Mesothelial cell of epicardium (in vitro differentiated cells): ENCODE measurements at places on chromosomes 6 and 20.

DNA sequence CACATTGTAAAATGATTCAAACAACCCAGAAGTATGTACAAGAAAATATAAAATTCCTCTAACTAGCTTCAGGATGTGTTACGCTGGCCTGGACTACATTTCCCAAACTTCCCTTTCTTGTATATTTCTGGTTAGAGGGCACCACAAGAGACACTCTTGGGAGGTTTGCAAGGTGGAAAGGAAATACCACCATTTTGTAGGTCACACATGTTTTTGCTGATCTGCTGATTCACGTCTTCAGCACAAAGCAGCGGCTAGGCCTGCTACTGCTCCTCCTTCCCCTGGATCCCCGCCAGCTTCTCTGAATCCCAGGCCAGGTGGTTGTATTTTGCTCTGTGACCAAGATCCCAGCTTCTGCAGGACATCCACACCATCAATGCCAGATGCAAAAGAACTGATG lies 104.2 kb downstream of the AGPAT4 start:
- no peak for DNase-seq

DNA sequence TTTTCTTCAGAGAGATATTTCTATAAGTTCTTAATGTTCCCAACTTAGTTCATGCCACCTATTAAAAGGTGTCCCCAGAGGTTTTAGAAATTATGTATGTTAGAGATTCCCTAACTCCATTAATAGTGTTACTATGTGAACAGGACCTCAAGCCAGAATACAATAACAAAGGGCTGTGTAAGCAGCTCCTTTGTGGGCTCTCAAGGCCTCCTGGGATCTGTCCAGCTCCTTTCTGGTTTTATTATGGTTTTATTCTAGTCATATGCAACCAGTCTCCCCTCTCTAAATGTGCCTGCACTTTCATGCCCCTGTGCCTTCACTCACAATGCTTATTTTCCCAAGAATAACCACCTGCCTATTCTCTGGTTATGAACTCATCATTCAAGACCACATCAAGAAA lies 22.7 kb downstream of the NRSN1 start:
- no peak for DNase-seq

- DNase-seq: no peak
These were observed 62.5 kb downstream of the PYGB start for GRCh38 chr20:25310268-25310920.

- no peak for DNase-seq
These were observed 159.3 kb upstream of the PLCB4 start for GRCh38 chr20:8909596-8909995.

GRCh38 chr6:96065213-96065612 lies 49.4 kb downstream of the FUT9 start:
- no peak for DNase-seq

- DNase-seq: no peak
These were observed 356.8 kb downstream of the DHX35 start for GRCh38 chr20:39318911-39319310.

DNA sequence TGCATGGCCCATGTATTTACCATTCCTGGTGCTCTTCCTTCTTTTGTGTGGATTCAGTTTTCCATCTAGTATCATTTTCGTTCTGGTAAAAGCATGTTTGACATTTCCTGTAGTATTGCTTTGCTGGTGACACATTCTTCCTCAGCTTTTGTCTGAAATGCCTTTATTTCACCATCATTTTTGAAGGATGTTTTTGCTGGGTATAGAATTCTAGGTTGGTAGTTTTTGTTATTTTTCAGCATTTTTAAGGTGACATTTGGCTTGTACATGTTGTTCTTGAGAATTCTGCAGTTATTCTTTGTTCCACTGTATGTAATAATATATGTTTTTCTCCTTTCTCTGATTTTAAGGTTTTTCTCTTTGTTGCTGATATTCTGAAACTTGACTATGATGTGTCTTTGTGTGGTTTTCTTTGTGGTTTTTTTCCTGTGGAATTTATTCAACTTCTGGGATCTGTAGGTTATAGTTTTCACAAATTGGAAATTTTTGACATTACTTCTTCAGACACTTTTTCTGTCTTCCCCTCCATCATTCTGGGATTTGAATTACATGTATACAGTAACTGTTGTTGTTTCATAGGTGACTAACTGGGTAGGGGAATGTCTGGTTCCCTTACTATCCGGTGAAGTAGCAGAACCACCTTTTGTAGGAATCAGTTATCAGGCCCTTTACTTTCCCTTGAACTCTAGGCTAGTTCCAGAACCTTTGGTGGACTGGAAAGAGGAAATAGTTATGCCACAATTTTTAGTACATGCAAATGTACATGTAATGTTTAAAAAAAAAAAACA lies 30.2 kb downstream of the SNX9 start:
- no peak for DNase-seq

- no peak for DNase-seq
These were observed 3.0 kb upstream of the CCR6 start for GRCh38 chr6:167119670-167120582.

DNA sequence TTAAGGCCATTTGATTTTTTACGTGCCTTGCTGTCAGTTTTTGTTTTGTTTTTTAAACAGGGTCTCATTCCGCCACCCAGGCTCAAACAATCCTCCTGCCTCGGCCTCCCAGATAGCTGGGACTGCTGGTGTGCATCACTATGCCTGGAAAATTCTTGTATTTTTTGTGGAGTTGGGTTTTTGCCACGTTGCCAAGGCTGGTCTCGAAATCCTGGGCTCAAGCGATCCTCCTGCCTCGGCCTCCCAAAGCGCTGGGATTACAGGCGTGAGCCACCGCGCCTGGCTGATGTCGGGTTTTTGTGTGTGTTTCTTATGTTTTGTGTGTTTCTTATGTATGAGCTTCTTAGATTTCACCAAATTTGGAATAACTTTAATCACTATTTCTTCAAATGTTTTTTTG lies 104.8 kb downstream of the TAF4 start:
- no peak for DNase-seq

DNA sequence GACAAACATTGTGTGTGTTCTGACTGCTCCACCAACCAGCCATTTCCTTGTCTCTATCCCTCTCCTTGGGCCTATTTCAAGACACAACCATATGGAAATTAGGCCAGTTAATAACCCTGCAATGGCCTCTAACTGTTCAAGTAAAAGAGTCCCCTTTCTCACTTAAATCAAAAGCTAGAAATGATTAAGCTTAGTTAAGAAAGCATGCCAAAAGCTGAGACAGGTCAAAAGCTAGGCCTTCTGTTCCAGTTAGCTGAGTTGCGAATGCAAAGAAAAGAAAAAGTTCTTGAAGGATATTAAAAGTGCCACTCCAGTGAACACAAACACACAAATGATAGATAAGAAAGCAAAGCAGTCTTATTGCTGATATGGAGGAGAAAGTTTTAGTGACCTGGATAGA lies 22.5 kb downstream of the SERINC1 start:
- DNase-seq: no peak

- DNase-seq: no peak
These were observed 33.6 kb downstream of the KCNB1 start for GRCh38 chr20:49448917-49449316.

GRCh38 chr6:37072526-37072925 lies 67.1 kb downstream of the FGD2 start:
- DNase-seq: no peak

GRCh38 chr6:73722318-73723060 lies 26.5 kb downstream of the CD109 start:
- no peak for DNase-seq

GRCh38 chr6:35402136-35402855 lies 49.8 kb upstream of the FANCE start:
- DNase-seq: no peak

GRCh38 chr6:109292420-109292819 lies 89.8 kb downstream of the CD164 start:
- no peak for DNase-seq

- no peak for DNase-seq
These were observed 209.8 kb upstream of the GJE1 start for GRCh38 chr6:141922898-141923297.

GRCh38 chr20:19802492-19803158 lies 44.6 kb downstream of the RIN2 start:
- DNase-seq: no peak

- DNase-seq: no peak
These were observed 346.8 kb upstream of the CNR1 start for GRCh38 chr6:88512951-88513350.

DNA sequence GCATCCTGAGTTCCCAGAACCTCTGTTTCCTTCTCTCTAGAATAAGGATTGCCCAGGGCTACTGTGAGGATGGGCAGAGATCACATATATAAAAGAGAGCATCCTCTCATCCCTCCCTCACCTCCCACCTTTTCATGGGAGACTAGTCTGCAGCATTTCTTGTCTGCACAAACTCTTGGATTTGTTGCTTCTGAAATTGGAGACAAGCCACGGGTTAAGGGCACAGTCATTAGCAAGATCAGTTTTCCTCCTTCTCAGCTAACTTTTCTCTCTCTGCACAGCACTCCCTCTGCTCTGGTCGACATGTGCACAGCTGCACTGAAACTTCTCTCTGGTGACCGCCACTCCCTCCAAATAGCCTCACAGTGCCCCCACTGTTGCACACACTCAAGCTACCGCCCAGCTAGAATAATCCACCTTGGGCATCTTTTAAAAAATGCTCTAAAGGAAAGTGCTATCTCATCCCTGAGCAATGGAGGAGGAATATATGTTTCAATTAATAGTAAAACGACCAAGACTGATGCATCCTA lies 50.9 kb upstream of the DUSP22 start:
- no peak for DNase-seq

DNA sequence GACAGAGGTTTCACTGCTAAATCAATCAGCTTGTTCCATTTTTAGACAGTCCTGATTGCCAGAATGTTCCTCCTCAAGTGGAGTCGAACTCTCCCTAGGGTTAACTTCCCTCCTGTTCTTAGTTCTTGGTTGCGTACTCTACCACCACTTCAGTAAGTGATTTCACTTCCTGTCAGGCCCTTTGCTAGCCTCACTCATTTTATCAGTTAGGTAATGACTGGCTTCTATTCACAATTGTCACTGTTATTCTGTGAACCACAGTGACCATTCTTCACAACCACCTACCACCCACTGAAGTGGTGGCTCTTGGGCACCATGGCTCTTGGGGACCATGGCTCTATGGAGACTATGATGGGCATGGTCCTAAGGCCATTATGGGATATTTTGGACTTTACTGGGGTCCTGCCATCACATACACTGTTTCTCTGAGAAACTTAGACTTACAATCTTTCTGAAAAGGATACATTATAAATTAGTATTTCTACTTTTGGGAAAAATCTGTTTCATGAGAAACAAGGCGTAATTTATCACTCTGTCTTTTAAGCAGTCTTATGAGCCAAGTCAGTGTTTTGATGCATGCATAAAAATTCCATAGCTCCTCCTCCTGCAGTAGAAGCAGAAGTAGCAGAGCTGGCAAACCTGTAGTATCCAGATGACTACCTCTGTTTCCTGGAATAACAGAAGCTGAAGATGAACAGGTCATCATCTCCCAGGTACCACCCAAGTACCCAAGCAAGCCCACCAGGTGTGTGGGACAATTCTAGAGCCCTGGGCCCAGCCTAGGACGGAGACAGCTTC lies 66.3 kb downstream of the ATXN1 start:
- DNase-seq: no peak

DNA sequence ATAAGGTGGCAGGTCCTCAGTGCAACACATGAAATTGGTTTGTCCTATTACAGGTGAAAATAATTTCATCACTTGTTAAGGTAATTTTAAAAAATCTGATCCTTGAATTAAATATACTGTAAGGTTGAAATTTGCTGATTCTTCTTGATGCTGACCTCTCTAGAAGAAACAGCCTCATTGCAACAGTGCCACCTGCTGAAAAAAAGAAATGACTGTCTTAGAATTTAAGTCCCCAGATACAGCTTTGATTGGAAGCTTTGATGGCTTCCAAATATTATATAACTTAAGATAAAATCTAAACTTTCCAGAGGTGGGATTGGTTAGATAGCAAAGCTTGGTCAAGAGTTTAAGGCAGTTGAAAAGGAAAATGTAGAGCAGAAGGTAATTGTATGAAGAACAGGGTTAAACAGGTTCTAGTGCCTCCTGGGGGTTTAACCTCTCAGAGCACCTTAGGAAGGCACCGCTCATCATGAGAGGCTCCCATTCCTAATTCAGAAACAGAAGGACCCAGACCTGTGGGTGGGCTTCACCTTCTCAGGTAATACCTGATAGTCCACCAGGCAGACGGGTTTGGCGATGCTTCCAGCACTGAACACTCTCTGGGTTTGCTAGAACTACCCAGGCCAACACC lies 401.0 kb downstream of the PAX1 start:
- DNase-seq: no peak

DNA sequence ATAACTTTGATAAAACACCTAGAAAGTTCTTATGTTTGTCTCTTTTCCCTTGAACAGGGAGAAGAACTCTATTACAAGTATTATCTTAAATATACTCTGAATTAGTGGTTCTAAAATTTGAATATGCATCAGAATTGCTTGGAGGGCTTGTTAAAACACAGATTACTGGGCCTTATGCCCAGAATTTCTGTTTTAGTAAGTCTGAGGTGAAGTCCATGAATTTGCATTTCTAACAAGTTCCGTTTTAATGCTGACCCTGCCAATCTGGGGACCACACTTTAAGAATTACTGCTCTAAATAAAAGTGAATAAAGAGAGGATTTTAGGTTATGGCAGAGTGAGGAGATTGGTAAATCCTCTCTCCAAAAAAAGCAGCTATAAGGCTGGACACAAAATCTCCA lies 168.1 kb upstream of the FLRT3 start:
- no peak for DNase-seq

DNA sequence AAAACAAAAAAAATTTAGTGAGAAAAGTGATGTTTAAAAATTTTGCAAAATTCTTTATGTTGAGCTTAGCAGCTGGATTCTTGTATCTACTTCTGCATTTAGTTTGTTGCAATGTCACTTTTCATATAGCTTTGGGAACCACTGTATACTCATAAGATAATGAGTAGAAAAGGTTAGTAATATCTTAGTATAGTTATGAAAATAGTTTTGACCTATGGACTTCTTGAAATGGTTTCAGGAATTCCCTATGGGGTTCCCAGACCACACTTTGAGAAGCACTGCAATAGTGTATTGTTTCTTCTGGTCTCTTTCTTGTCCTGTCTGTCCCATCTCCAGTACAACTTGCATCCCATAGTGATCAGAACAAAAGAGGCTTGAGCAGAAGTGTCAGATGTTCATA lies 29.4 kb downstream of the PPP1R16B start:
- DNase-seq: no peak

DNA sequence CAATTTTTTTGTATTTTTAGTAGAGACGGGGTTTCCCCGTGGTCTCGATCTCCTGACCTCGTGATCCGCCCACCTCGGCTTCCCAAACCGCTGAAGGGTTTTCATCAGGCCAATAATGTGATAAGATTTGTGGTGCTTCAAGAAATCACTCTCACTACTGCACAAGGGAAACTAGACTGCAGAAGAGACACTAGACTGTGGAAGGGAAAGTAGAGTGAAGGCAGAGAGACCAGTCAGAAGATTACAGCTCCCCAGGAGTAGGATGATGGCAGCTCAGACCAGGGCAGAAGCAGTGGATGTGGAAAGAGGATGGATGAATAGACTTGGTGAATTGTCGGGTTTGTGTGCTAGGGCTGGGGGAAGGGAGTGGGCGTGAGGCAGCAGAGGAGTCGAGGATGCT lies 48.0 kb upstream of the GTSF1L start:
- no peak for DNase-seq
